ENCODE measurements at places on chromosomes 12 and 14.

- DNase-seq, result no peak
Observed at GRCh38 chr14:98932431-98933325, 339.3 kb downstream of the BCL11B start.

DNA sequence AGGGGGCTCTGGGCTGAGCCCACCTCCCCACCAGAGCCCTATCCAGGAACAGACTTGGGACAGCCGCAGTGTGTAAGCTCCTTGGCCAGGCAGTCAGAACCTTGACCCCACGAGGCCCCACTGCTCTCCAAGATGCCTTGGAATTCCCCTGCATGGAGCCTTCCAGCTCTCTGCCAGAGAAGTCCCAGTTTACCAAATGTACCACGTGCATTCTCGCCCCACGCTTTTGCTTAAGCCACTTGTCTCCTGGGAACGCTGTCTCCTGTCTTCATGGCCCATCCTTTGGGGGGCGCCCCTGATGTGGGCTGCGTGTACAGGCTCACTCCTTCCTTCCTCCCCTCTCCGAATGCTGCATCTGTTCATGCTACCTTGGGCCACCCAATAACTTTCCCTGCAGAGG lies 7.9 kb downstream of the FAIM2 start:
- no peak for DNase-seq

DNA sequence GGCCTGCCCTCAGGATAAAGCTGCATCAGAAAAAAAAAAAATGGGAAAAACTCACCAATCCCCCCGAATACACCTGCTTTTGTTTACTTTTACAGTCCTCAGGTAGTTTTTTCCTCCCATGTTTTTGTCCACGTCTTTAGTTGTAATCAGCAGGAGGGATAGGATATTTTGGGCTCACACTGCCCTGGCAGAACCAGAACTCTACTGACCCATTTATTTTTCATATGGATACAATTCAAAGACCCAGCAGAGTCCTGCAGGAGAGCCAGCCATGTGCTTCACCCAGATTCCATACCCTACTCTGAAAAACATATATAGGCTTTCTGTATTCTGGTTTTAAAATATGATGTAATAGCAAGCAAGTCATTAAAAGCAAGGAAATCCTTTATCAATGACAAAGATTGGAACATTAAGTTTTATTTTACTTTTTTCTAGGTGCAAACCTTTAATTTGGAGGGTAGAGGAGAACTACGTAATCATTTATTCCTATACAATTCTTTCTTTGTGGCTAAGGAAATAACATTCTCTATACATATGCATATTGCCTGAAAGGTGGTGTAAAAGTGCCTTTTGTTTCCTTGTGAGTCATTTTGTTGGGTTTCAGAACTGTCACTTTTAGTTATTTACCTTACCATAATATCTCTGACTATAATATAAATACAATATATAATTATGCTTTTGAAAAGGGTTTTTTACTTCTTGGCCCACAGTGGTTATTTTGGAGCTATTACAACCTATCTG lies 19.1 kb downstream of the DACT1 start:
- no peak for DNase-seq

GRCh38 chr12:22672951-22673350 lies 48.0 kb downstream of the ETNK1 start:
- no peak for DNase-seq

- DNase-seq, result no peak
Observed at GRCh38 chr12:24697295-24697694, 251.6 kb downstream of the BCAT1 start.

DNA sequence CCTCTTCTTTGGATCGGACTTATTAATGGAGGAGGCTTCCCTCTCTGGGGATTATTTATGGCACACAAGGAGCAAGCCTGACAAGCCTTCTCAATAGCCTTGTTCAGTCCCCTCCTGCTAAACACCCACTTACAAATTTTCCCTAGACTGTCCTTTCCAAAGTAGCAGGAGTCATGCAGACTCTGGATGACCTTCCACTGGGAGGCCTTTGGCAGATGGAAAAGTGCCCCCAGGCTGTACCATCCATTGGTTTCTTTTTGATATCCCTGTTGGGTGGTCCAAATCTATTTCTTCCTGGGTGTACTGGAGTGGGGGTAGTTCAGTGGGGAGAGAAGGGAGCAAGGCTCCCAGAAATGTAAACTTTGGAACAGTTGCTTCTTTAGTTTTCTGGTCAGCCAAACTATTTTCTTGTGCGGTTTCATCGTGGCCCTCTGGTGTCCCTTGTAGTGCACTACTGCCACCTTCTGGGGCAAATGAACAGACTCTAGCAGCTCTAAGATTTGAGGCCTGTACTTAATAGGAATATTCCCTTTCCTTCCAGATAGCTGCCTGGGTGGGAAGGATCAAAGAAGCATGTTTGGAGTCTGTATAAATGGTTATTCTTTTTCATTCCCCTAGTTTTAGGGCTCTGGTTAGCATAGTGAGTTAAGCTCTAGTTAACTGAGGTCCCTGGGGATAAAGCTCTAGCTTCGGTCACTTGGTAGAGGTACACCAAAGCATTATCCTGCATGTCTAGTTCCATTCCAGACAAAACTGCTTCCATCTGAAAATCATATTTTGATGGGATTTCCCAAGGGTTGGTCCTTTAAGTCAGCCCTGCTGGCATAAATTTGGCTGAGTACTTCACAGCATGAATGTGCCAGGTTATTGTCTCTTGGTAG lies 409.5 kb downstream of the SLC6A15 start:
- DNase-seq, result no peak

DNA sequence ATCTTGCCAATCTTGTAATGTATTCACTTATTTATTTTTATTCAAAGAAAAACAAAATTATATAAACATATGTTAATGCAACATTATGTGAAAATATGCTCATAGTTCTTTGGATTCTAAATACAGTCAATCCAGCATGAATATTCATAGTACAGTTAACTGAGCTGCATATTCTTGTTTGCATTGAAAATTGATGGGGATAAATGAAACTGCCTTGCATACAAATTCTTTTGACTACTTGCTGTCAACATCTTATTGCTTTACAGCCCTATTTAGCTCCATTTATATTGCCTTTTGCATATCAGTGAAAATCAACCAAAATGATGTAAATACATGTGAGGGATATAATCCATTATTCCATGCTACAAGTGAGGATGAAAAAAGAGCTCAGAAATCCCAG lies 135.3 kb downstream of the CCER1 start:
- DNase-seq, result no peak

DNA sequence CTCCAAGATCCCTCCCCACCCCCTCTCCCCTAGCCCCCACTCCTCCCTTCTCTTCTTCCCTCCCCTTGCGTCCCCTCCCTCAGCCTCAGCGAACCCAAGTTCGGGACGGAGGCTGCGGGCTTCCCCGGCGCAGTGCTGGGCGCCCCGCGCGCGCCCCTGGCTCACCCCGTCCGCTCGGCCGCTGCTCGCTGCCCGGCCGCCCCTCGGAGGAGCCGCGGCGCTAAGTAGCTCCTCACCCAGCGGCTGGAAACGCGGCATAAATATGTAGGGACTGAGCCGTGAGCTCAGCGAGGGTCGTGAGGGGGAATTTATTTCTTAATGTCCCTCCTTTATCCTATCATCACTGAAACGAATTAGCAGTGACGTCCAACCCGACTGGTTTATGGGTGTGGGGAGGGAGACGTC lies at the start of gene NOS1:
TSS of gene NOS1 (minus strand) at position 280 of the 405 bp plus-strand sequence. CDS start 30,557 bp downstream, outside the sequence.
- DNase-seq, result no peak

DNA sequence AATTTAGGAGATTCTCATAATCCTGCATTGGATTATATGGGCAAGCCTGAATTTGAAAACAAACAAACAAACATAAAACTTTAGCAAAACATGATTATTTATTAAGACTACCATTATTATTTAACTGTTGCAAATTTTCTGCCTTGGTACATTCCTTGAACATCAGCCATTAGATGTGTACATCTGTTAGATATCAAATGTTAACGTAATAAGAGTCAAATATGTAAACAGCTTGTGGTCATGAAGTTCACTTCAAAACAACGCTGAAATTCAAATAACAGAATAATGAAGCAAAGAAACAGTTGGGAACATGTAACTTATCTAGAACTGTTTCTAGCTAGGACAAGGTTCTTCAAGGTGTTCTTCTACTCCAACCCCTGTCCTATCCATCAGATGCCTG lies 14.3 kb upstream of the TMX1 start:
- DNase-seq, result no peak

DNA sequence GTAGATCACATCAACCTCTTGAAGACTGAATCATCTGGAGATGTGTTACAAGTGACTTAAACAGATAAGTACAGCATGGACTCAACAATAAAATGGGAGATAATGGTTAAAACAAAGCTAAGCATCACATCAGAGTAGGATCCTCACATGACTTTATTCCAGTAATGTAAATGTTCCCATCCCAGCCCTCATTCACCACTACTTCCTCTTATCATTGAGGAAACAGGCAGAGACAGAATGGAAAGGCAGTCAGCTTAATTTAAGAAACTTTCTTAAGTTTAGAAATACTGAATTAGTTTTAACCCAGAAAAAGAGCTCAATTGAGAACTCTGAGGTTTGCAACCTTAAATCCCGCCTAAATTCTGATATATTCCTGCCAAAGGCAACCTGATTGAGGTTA lies 1.2 kb upstream of the ALG10 start:
- no peak for DNase-seq

DNA sequence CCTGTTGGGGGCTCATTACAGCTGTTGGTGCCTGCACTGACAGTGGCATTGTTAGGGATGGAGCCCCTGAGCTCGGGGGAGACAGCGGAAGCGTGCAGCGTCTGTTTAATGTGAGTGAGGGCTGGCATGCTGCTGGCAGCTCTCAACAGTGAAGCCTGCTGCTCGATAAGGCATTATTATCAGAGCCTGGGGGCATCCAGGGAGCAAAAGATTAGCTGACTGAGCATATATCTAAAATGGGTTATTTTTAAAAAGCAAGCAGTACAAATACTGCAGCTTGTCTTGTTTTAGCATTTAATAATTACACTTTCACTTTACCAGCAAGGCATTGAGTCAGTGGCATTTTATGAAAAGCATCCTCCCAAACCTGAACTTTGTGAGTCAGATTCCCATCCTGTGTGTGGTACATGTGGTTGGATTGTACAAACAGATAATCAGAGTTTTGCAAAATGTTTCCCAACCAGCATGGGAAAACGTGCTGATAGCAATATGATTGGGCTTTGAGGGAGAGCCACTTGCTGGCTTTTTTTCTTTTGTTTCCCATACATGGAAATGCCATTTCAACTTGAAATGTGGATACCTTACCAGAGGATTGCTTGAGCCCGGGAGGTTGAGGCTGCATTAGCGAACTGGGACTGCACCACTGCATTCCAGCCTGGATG lies 150.8 kb downstream of the PRKCH start:
- DNase-seq, result no peak

GRCh38 chr12:104340177-104340576 lies 36.6 kb downstream of the EID3 start:
- DNase-seq, result no peak

DNA sequence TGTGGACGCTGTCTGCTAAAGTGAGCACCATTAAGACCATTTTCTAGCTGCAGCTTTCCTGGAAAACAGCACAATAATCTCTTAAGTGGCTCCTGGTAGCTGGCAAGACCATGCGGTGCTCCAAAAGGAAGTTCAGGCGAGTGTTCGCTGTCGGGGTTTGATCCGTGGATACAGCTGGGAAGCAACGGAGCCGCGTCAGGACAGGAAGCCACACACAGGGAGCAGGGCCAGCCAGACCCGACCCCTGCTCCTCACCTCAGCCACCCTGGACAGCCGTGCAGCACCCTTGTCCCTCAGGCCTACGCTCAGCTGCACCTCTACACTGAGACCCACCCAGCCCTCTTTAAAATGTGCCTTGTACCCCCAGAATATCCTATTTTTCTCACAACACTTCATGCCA lies 19.4 kb downstream of the ZFYVE21 start:
- DNase-seq, result no peak

- no peak for DNase-seq
Observed at GRCh38 chr14:64825509-64825908, 54.2 kb downstream of the SPTB start.

GRCh38 chr14:28057359-28058296 lies 709.0 kb upstream of the FOXG1 start:
- no peak for DNase-seq

GRCh38 chr12:50948798-50949197 lies 3.5 kb upstream of the HIGD1C start:
- no peak for DNase-seq

DNA sequence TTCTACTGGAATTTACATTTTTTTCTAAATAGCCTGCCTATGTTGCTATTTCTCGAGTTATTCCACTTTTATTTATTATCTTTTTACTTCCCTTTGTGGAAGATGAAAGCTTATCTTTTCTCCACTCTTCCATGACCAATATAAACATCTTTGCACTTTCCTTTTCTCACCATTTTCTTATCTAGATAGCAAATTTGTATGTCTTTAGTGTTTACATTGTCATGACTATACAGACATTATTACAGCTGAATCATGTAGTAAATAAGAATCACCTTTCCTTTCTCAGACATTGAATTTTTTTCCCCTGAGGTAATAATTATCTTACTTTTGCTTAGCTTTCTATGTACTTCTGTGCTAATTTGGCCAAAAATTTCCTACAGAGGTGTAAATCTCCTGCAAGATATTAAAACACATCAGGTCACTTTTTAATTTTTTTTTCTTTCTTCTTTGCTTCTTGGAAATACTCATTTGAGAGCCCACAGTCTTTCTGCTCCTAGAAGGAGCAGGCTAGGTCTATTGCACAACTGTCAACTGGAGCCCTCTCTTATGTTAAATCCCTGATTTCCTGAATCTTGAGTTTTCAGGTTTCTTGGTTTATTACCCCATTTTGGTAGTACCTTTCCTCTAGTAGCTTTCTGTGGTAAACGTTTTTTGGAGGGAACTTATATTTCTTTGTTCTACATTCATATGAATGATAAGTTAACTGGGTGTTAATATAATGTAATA lies 109.0 kb upstream of the ATP2B1 start:
- no peak for DNase-seq

DNA sequence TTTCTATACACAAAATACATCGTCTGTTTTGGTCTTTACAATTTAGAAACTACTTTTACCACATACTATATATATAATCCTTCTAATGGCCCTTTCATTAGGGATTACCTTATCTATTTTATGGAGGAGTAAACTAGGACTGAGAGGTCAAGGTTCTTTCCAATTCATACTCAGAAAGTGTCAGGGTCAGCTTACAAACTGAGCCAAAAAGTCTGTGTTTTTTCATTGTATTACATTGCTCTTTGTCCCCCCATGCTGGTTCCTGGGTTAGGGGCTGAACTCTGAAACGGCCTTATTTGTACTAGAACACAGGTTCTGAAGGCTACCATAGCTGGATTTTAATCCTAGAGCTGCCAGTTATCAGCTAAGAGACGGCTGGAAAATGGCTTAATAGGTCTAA lies 368.1 kb downstream of the GRIN2B start:
- DNase-seq, result no peak

- DNase-seq, result no peak
Observed at GRCh38 chr14:44962334-44963043, 499 bp downstream of the TOGARAM1 start.

DNA sequence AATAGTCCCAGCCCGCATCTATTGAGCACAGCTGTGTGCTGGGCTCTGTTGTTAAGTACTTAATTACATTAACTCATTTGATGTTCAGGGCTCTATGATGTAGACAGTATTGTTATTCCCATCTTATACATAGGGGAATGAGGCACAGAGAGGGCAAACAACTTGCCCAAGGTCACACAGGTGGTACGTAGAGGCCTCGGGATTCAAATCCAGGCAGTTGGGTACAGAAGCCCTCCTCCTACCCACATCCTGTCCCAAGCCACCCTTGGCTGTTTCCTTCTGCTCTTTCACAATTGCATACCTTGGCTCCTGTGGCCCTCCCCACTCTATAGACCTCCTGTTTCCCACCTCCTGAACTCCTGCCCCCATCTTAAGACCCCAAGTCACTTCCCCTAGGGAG lies 10.0 kb upstream of the GPR68 start:
- no peak for DNase-seq

All from SIG-M5 (cell line).